ENCODE measurements at places on chromosomes 11 and 22.

- DNase-seq: no peak
Measured at GRCh38 chr11:37364246-37364839, 766.3 kb upstream of the RAG2 start.

- no peak for DNase-seq
Measured at GRCh38 chr11:72015511-72016061, 16.9 kb downstream of the IL18BP start.

DNA sequence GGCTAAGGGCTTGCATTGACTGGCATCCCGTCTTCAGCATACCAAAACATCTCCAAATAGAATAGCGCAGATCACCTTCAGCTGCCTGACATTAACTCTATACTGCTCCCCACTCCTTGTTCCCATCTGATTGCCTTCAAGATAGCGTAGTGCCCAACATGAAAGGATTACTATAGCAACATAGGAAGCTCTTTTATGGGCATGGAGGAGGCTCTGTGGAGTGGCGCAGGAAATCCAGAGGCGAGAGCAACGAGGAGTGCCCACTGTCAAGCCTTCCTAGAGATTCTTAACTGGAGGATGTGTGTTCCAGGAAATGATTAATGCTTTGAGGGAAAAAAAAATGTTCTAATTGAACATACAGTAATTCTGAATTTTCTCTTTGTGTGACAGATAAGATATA is 213.3 kb downstream of the CADM1 start:
- DNase-seq: no peak

DNA sequence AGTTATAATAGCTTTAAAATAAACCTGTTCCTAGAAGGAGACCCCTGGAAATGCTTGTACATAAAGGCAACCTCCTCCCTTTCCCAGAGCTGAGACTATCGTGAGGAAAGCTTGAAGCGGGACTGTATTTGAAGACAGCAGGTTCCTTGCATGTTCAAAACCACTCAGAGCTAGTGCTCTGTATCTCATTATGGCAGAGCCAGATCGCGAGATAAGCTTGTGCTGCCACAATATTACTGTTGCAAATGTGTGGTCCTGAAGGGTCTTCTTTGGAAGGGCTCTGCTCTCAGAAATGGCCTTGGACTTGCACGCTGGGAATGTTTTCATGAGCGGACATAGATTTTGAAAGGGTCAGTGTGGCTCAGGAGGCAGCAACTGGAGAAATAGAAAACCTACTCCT is 168.2 kb downstream of the KIRREL3 start:
- DNase-seq: no peak

- DNase-seq: no peak
Measured at GRCh38 chr11:61152816-61153592, 8.2 kb downstream of the VPS37C start.

DNA sequence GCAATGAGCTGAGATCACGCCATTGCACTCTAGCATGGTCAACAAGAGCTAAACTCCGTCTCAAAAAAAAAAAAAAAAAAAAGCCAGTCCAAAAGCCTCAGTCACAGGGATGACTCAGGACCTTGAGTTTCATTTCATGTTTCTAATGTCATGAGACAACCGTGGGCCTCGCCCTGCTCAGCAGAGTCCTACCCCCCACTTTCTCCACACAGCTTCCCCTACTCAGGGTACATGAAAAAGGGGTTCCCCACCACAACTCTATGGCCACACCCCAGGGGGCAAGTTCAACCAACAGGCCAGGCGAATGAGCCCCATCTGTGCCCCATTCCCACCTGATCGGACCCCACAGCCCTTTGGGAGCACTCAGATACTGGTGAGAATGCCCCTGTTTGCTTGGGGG is 24.3 kb upstream of the ADA2 start:
- DNase-seq: peak; percentile 69

DNA sequence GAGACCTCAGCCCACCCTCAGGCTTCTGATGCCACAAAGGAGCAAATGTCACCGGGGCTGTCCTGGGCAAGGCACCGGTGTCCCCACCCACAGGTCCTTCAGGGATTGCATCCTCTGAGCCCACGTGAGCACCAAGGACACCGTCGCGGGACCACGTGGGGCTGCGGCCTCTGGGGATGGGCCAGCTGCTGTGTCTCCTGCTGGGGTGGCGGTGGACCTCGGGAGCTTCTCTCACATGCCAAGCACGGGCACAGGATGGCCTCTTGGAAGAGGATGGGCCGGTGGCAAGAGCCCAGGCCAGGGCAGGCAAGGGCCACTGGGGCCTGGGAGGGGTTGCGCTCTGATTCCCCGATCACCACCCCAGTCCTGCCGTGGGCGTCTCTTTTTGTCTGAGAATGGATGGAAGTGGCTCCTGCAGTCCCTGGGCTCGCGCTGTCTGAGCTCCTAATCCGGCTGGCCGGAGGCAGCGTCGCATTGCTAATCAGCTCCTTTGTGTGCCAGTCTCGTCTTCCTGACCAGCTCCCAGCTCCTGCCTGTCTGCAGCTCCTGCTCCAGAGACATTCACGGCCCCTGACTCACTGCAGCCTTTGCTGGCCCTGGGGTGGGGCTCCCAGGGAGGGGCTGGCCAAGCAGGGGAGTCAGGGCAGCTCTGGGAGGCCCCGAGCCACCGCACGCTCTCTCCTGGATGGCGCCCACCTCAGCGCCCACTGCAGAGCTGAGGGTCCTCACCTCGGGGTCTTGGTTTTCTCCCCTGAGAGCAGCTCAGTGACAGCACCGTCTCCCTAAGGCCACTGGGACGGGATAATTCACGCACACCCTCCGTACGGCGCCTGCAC is 146.7 kb downstream of the CTTN start:
- no peak for DNase-seq

DNA sequence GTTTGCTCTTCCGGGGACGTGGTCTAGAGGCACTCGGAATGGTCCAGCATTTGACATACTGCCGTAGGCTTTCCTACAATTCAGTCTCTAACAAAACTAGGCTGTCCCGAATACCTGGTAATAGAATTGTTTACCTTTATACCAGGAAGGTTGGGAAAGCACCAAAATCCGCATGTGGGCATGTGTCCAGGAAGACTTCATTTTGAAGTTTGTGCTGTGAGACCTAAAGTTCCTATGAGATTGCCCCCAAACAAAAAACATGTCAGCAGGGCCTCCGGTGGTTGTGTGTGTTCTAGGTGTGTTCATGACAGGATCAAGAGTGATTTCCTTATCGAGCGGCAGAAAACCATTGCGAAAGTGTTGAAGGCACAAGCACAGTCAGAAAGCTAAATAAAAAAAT is 26.1 kb downstream of the HSPA8 start:
- DNase-seq: no peak

DNA sequence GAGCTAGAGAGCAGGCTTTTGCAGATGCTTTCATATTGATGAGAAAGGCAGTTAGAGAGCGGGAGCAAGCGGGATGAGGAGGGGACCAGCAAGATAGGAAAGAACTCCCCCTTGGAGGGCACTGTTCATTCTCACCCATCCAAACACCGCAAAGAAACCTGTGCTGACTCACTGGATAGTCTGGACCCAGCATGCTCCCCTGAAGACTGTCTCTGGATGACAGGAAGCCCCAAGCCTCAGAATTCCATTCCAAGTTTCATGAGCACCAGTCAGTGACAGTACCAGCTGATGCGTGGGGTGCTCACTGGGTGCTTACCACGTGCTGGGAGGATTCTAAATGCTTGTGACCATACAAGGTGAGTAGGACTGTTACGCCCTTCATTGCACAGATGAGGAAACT is 34.2 kb downstream of the MICAL3 start:
- no peak for DNase-seq

- no peak for DNase-seq
Measured at GRCh38 chr11:130034236-130034635, 31.6 kb upstream of the PRDM10 start.

DNA sequence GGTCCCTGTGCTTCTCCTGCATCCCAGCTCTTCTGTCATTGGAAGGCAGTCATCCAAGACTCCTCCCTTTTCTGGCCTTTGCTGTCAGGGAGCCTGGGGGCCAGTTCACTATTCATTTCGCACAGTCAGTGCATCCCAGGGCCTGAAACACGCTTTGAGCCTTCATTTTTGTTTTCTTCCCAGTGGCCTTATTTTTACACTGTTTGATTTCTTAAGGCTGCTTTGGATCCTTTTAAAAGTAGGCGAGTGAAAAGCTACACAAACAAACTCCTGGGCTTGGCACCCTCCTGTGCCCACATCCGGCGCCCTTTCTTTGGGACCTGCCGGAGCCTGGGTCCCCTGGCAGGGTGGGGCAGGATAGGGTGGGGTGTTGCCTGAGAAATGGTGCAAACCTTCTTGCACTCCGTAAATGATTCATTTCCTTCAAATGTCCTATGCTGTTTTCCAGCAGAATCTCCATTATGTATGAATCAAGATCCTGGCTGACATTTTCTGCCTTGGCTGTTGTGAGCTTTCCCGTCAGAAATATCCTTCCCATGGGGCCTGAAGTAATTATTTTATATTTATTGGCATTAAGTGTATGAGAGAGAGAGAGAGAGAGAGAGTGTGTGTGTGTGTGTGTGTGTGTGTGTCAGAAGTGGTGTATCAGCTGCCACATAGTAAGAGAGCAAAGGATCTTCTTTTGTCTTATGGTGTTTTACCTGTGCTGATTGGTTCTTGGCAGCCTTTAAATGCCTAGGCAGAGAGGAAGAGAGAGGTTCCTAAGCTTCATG is 45.6 kb downstream of the BCR start:
- DNase-seq: no peak

DNA sequence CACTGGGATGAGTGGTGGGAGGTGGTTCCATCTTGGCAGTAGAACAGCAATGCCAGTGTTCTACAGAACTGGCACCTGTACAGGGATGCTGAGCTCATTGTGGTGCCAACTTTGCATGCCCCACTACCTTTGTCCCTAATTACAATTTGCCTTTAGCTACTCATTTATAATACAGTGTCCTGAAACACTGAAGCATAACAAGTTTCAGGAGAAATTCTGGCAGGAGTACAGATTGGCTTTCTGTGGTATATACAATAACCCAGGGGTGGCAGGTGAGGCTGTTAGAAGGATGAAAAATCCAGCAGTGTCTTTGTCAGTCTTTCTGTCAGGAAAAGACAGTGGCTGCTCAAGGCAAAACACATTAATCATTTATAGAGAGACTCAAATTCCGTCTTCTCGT is 240.3 kb downstream of the FAM76B start:
- no peak for DNase-seq

GRCh38 chr22:35685731-35686130 is 31.9 kb upstream of the APOL5 start:
- DNase-seq: no peak

DNA sequence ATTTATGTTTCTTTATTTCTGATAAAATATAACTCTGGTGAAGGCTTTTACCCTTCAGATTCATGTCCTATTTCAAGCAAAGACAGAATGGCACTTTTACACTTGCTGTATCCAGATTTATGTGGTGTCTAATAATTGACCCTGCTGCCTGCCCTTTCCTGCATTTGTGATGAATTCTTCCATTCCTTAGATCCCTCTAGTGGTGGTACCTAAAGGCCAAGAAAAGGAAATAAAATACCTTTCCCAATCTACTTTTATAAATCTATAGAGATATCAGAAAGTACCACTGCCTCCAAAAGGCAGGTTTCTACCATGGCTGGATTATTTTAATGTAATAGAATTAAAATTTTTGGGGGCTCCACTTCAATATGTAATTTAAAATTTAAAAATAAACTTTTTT is 34.2 kb downstream of the CCDC81 start:
- DNase-seq: no peak

- DNase-seq: no peak
Measured at GRCh38 chr11:36015799-36016198, 71.9 kb downstream of the LDLRAD3 start.

DNA sequence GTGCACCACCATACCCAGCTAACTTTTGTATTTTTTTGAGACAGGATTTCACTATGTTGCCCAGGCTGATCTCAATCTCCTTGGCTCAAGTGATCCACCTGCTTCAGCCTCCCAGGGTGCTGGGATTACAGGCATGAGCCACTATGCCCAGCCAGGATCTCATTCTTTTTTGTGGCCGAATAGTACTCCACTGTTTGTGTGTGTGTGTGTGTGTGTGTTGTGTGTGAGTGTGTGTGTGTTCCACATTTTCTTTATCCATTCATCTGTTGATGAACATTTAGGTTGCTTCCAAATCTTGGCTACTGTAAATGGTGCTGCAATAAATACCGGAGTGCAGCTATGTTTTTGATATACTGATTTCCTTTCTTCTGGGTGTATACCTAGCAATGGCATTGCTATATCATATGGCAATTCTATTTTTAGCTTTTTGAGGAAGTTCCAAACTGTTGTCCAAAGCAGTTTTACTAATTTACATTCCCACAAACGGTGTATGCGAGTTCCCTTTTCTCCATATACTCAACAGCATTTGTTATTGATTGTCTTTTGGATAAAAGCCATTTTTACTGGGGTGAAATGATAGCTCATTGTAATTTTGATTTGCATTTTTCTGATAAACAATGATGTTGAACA is 105.4 kb downstream of the TTC28 start:
- no peak for DNase-seq

DNA sequence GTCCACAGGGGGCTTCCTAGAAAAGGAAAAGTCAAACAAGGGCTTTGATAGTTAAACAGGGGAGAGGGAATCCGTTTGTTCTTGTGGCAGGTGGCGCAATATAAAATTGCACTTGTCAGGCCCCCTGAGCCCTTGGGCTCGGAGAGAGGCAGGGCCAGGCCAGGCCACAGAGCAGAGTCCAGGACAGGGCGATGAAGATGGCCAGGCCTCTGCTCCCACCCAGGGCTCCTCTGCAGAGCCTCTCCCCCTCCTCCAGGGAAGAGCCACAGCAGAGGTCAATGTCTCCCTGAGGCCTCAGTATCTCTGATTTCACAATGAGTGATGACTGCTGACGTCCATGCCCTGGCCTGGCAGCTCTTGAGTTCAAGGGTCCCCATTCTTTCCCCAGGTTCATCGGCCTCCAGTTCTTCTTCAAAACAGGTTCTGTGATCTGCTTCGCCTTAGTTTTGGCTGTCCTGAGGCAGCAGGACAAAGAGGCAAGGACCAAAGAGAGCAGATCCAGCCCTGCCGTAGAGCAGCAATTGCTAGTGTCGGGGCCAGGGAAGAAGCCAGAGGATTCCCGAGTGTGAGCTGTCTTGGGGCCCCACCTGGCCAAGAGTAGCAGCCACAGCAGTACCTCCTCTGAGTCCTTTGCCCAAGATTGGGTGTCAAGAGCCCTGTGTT is 36.4 kb upstream of the TPBGL start:
- DNase-seq: no peak

DNA sequence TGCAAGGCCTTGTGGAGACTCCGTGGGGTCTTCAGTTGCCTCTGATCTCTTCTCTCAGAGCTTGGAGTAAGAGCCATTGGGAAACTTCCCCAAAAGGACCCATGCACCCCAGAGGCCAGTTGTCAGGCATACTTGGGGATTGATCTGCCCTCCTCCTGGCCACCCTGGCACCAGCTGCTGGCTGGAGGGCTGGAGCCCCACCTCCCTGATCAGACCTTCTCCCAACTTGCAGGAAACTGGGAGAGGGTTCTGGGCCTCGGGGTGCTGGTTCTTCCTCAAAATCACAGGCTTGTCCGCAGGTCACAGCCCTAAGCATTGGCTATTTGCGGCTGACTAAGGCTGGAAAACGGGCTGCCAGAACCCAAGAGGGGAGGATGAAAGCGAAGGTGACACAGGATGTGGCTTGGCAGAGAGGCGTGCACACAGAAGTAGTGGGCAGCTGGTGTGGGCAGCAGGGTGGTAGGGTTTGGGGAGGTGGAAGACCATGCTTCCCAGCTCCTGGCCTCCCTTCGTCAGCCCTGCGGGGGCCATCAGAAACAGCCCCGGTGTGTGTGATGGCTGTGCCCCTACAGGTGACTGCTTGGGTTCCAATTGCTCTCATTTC is 1.3 kb upstream of the DGKZ start:
- no peak for DNase-seq

Measured in GM20000 (cell line).